Tibial nerve (tissue), 4 donors: ENCODE measurements at places on chromosomes 7 and 10.

DNA sequence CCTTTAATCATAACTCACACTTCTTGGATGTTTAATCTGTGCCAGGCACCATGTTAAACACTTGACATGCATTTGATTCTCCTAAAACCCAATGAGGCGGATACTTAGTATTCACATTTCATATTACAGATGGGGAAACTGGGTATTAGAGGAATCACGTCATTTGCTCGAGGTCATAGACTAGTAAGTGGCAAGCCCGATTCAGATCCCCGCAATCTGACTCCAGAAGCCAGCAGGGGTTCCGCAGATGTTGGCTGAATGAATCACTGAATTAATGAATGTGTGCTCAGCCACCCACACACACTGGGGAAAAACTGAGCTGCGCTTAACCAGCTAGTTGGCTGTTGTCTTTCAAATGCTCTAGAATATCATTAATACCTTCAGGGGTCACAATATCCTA is 22.5 kb upstream of the ENO4 start:
- no peaks in the 10 kb centered on the region for H3K27me3 ChIP-seq
- H3K4me1 ChIP-seq: no peaks in the 10 kb centered on the region
- no peak overlapping the region for H3K27ac ChIP-seq

DNA sequence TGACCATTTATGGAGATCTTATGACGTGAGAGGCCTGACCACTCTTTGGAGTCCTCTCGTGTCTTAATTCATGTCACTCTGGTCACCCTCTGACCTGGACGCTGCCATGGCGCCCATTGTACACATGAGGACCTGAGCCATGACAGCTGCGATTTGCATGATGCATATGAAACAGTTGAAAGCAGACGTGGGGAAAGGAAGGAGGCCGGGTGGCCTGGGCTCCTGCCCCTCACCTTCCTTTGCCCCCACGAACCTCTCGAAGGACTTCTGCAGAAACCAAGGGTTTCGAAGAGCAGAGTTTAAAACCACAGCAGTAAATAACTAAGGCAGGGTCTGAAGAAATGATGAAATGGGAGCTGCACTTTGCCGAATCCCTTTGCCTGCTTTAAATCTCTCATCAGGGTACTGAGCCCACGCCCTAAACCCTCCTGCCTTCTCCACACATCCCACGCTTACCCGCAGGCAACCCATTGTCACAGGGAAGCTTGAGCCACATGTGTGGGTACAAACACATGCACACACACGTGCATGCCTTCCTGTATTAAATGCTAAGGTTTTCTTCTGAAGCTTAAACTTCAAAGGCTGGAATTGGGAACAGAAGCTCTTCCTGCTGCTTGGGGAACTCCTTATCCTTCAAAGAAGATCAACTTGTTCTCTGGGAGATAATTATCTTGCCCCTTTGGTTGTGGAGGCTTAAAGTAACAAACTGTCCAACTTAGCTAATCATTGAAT is 11.7 kb upstream of the CALML3 start:
- no peaks in the 10 kb centered on the region for H3K36me3 ChIP-seq
- DNase-seq: no peak
- H3K27me3 ChIP-seq: no peaks in the 10 kb centered on the region
- H3K4me1 ChIP-seq: no peaks in the 10 kb centered on the region
- no peak overlapping the region for H3K27ac ChIP-seq

DNA sequence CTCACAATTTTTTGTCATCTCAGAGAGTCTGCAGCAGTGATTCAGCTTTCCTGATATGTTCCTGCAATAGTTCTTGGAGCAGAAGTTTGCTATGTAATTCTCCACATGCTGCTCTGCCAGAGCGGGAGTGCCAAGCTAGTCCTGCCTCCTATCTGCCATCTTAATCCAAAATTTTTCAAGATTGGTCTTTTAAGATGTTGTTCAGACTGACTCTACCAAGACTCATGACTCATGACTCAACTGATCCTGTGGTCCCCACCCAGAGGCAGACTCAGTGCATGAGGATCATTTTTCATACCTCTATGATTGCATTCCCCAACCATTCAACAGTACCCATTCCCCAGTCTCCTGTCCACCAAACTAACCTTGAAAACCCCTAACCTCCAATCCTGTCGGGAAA is 470.8 kb downstream of the INHBA start:
- H3K4me3 ChIP-seq: no peak overlapping the region
- no peaks in the 10 kb centered on the region for H3K27me3 ChIP-seq
- no peaks in the 10 kb centered on the region for H3K36me3 ChIP-seq

- peak; percentile 33 for DNase-seq
- no peaks in the 10 kb centered on the region for H3K36me3 ChIP-seq
- no peaks in the 10 kb centered on the region for H3K27me3 ChIP-seq
- no peak overlapping the region for H3K4me3 ChIP-seq
These were observed 7.4 kb upstream of the APBB1IP start for GRCh38 chr10:26430641-26431163.

DNA sequence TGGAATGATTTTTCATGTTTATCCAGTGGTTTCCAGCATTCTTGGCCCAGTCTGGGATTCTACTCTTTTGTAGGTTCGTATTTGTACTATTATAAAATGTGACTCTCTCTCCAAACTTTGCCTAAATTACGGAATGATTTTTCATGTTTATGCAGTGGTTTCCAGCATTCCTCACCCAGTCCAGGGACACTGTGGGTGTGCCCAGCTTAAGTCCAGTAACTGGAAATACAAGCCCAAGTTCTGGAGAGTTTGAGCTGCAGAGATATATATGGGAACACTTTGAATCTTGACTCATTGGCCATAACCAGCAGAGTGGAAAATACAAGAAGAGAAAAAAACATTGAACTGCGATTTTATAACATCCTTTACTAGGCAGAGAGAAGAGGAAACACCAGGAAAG is 5.9 kb upstream of the MAGI2 start:
- H3K27ac ChIP-seq: no peak overlapping the region
- peaks cover 8% of the 10 kb centered on the region for H3K4me1 ChIP-seq
- DNase-seq: peak; percentile 7
- no peaks in the 10 kb centered on the region for H3K27me3 ChIP-seq

- H3K4me3 ChIP-seq: no peak overlapping the region
- no peaks in the 10 kb centered on the region for H3K4me1 ChIP-seq
- H3K27ac ChIP-seq: no peak overlapping the region
- DNase-seq: no peak
- H3K27me3 ChIP-seq: no peaks in the 10 kb centered on the region
These were observed 123.7 kb downstream of the AVL9 start for GRCh38 chr7:32618987-32619386.

- H3K27me3 ChIP-seq: no peaks in the 10 kb centered on the region
- H3K4me3 ChIP-seq: no peak overlapping the region
- DNase-seq: no peak
- H3K27ac ChIP-seq: no peak overlapping the region
These were observed 38.6 kb downstream of the TMEM106B start for GRCh38 chr7:12249706-12250105.

GRCh38 chr7:158602905-158603772 is 15.5 kb upstream of the PTPRN2 start:
- H3K4me3 ChIP-seq: no peak overlapping the region
- H3K27me3 ChIP-seq: no peaks in the 10 kb centered on the region
- H3K27ac ChIP-seq: no peak overlapping the region
- no peaks in the 10 kb centered on the region for H3K4me1 ChIP-seq
